ENCODE measurements at places on chromosomes 2 and 18.

DNA sequence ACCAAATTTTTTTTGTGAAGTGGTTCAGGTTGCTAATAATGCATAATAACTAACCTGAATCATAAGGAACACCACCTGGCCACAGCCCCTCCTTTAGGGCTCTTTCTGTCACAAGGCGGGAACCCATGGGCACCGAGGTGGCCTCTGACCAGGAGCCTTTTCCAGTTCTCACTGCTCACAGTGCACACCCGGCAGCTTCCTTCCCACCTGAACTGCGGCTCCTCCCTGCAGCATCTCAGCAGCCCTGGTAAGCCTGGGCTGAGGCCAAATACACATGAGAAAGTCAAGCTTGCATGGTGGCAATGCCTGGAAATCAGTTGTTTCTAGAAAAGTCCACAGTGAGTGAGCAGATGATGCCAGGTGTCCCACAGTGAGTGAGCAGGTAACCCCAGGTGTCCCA lies 77.6 kb upstream of the SNTG2 start:
- DNase-seq = no peak

- DNase-seq = no peak
Observed at GRCh38 chr18:8615397-8616027, 6.3 kb downstream of the RAB12 start.

- no peak for DNase-seq
Observed at GRCh38 chr2:101881131-101881530, 110.6 kb upstream of the IL1R2 start.

DNA sequence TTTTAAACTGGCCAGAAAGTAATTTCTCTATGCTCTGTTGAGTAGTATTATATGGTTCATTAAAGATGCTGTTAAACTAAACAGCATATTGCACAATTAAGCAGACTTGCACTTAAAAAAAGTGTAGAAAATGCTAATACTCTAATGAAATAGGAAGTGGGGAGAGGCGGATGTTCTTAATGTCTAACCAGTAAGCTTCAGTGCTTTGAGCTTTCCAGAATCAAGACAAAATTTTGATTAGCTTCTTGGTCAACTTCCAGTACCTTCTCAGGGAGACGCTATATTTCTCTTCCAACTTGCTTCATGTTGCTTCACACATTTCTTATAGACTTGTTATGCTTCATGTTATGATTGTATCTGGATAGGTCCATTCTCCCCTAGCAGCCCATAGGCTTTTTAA lies 89.1 kb downstream of the MAP2 start:
- DNase-seq = no peak

GRCh38 chr2:33291278-33292013 lies 185.0 kb upstream of the RASGRP3 start:
- DNase-seq = no peak

All from activated CD4-positive, alpha-beta memory T cell treated with anti-CD3 and anti-CD28 coated beads, Interleukin-2, amount 10 ng/mL, durations not matched to agents 7 days and 5 days (primary cell).